ENCODE measurements at places on chromosomes 2 and 18.

DNA sequence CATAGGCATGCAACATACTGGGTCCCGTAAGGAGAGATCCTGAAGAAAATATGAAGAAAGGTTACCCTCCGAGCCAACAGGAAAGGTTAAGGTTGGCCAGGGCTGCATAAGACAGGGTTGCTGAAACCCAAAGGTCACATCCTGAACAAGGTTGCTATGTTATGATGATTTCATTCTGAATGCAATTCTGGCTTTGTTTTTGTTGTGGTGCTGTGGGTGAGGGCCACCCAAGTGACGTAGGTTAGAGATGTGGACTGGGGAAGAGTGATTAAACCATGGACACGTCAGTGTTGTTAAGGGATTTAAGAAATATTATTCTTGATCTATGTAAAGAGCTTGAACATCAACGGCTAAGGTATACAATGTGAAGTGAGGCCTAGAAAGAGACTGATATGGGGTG is 60.0 kb downstream of the ZEB2 start:
- no peak for DNase-seq

DNA sequence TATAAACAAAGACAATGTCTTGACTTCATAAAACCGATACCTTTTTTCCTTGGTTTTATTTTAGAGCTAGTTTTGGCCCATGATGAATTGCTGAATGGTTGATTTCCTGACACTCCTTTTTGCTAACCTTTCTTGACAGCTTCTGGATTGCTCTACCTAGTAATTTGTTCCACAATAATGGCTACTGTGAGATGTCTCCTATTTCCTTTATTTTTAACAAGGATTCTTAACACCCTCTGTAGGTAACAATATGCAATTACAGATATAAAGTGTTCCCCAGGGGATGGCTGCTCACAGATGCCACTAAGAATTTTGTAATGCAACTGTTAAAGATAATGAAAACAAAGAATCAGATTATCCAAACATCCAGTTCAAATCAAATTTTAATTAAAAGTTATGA is 100.8 kb upstream of the ATP5MC3 start:
- DNase-seq = no peak

DNA sequence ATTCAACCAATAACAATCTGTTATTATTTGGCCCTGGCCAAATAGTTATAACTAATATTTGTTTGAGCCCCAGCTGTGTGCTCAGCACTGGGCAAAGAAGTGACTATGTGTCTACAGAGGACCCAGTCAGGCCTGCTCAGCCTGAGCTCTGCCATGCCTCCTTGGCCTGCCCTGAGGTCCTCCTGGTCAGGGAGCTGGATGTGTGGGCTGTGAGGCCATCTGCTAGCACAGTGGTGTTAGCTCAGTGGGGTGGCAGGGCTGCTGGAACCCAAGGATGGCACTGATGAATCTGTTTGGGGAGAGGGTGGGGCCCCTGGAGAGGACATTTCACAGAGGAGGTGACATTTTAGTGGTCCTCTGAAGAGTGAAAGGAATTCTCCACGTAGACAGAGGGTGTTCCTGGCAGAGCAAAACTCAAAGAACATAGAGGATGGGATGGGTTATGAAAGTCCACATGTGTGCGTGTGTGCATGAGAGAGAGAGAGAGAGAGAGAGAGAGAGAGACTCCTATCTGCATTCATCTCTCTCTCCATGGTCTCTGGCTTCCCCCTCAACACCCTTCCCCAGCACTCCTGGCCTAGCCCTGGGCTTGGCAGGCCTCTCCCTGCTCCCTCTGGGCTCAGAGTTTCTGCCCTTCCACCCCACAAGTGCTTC is 21.2 kb upstream of the ATOH8 start:
- no peak for DNase-seq

DNA sequence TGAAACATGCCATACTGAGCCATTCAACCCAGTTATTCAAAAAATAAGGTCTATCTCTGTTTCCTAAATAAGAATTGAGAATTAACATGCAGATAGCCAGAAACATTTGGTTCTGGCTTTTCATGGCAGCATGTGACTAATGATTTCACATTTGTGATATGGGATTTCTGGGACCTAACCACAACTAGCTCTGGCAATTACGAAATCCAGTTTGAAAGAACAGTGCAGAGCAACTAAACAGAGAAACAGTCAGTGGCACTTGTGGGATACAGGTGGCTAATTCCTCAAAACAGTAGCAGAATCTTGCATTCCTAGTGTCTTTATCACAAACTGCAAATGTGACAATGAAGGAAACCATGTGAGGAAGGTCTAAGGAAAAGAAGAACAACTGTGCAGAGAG is 637.8 kb upstream of the CHAC2 start:
- no peak for DNase-seq

DNA sequence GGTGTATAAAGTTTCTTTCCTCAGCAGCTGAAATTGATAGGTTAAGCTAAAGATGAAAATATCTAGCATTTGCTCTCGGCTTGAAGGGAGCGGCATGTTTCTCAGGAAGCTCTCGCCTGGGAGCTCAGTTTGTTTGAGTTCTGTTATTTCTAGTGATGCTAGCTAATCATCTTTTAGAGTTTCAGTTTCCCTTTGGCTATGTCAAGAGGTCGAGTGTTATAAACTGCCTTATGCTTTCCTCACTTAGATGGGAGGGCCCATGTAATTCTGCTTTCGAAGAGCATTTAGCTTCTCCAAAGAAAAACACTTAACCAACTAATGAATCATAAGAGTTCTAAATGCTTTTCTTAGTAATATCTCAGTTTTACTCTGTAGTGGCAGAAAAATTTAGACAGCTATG is 33.6 kb downstream of the PLCL1 start:
- no peak for DNase-seq

- DNase-seq = no peak
These were observed 13.3 kb upstream of the RAB17 start for GRCh38 chr2:237603718-237604362.

DNA sequence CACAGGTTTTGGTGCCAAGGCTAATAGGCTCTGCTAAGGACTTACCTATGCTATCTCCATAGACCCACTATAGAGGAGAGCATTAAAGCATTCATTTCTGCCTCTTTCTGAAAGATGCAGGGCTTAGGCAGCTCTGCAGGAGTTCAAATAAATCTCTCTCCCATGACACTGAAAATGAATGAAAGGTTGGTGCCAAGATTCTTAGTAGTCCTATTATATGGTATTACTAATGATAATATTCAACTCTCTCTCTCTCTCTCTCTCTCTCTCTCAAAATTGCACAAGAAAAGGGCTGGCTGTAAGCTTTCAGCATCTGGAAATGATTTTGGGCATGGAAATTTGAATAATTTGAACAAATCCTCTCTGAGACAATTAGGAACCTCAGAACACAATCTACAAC is 433.7 kb downstream of the MBD2 start:
- DNase-seq = no peak

GRCh38 chr2:216519154-216519762 is 20.6 kb downstream of the RPL37A start:
- DNase-seq = no peak

GRCh38 chr2:200962811-200963123 is 693 bp downstream of the ORC2 start:
- no peak for DNase-seq

DNA sequence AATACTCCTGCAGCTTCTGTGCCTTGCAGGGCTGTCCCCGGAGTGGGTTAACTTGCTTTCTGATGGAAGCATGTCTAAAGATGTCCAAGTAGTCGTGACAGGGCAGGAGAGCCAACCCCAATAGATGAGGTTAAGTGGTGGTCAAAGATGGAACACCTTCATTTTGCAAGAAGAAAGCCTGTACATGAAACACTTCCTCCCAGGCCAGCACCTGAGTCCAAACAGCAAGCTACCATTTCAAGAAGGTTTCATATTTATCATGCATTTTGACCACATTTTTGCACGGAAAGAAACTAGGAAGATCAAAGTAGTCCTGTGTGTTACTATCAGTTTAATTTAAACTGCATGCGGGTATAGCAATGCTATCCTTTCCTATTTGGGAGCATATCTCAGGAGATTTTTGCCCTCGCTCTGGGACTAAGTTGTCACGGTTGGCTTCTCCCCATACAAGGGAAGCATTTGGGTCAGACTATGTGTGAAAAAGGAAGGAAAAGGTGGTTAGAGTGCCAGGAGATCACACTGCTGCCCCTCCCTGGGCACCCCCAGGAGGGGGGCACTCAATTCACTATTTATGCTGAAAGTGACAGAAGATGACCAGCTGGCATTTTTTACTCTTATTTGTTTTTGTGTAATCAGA is 187.6 kb downstream of the ZNF521 start:
- DNase-seq = no peak

- no peak for DNase-seq
These were observed 83.1 kb downstream of the EDAR start for GRCh38 chr2:108905906-108906305.

GRCh38 chr2:169775765-169776164 is 22.9 kb upstream of the SSB start:
- no peak for DNase-seq

DNA sequence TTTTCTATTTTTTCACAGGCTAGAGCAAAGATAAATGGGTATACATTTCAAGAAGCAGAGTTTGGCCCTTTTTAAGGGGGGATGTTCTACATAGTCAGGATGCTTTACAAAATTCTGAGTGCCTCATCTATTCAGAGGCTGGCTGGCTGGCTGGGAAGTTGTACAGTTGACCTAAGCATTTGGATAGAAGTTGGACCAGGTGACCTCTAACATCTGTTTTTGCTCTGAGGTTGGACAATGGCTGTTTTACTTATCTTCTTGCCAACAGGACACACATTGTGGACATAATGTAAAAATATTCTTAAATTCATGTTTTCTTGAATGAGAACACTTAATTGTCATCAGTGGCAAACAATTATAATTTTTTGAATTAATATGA is 205.4 kb downstream of the PTPRM start:
- no peak for DNase-seq

DNA sequence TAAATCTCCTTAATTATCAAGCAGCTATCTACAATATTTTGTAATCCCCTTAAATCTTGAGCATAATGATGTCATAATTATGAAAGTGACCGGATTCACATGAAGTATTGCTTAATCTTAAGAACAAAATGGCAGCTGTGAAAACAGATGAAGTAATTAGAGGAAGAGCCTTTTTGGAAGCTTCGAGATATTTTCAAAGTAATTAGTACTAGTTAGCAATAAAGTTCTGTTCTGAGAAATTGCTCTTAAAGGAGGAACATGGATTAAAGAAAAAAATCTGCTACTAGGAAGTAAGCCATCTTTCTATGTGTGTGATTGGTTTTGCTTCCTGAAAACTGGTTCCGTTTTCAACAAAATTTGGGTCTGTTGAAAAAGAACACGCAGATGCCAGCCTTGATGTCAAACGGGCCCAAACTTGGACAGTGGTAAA is 18.3 kb downstream of the CLUL1 start:
- no peak for DNase-seq

GRCh38 chr2:61878761-61879160 is 9.7 kb downstream of the CCT4 start:
- no peak for DNase-seq

DNA sequence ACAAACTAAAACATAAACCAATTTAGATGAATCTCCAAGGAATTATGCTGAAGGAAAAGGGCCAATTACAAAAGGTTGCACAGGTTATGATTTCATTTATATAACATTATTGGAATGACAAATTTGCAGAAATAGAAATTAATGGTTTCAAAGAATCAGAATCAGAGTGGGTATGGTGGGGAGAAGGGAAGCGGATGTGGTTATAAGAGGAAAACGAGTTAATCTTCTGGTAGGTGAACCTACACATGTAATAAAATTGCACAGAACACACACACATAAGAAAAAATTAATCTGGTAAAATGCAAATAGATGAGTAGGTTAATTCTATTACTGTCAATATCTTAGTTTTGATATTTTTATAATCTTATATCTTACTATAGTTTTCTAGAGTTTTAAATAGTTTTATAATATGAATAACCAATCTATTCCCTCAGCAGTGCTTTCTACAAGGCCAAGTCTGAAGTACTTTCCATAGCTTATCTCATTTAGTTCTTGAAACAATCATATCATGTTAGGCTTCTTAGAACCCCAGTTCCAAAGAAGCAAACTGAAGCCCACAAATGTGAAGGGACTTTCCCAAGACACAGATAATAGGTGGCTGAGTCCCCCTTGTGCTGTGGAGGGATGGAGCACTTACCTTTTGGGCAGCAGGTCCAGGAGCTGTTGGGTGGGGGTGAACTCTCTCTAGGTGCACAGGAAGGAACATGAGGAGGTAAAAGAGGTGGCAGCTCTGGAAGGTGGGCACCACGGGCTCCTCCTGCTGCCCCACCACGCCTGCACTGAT is 31.5 kb downstream of the ZNF519 start:
- DNase-seq = no peak

DNA sequence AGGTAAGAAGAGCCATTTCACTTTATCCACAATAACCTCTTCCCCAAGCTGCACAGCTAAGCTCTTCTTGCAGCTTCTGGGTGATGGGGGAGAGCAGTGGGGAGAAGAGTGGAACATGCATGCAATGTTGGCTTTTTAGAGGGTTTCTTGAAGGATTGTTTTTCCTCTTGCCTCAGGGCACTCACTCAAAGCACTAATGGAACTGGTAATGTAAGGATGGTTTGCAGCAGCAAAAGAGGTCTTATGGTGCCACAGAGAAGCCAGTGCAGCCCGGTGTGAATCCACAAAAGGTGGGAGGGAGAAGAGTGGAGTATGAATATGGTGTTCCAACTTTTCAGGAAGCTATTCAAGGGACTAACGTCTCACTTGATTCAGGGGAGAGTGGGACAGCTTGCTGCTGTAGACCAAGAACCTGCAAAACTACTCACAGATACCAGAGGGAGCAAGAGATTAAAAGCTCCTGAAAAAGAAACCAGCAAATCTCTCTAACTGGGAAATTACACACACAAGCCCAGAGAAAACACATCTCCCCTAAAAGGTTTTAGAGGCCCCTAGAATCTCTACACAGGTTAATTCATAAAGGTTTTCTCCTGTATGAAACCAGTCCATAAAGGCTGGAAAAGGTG is 116.4 kb downstream of the CHN1 start:
- DNase-seq = no peak

DNA sequence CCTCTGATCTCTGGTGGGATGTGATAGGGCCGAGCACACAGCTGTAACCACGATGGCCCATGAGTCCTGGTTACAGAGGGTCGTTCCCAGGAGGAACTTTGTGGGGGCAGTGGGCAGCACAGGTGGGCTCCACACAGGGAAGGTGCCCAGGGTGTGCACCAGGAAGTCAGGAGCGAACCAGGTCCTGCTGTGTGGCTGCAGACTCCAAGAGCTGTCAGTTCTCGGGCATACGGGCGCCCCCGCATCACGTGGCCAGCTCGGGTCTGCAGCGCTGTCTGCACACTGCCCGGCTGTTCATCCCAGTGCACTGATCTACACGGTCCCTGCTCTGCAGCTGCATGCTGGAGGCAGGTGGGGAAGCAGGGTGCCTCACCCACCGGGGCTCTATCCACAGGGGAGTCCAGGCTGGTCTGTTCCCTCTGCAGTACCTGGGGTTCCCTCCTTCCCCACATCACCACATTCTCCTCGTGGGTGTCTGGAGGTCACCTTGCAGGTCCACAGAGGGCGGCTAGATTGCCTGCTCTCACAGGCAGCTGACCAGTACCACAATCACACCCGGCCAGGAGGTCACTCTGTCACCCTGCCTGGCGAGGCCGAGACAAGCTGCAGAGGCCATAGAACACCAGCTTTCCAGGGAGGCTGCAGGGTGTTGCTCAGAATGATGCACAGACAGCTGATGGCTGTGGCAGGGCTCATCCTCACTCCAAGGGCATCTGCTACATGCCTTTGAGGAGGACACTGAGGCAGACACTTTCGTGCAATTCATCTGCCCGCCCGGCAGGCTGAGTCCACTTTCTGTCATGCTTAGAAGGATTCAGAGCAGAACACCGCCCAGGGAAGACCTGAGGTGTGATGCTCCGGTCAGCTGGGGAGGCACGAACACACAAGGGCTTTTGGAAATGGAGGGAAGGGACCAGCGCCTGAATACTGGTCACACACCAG is 202.7 kb downstream of the EIPR1 start:
- DNase-seq = no peak

- no peak for DNase-seq
These were observed 160.8 kb upstream of the CAVIN2 start for GRCh38 chr2:192007581-192008228.
